ENCODE measurements at places on chromosomes 12 and 14.

DNA sequence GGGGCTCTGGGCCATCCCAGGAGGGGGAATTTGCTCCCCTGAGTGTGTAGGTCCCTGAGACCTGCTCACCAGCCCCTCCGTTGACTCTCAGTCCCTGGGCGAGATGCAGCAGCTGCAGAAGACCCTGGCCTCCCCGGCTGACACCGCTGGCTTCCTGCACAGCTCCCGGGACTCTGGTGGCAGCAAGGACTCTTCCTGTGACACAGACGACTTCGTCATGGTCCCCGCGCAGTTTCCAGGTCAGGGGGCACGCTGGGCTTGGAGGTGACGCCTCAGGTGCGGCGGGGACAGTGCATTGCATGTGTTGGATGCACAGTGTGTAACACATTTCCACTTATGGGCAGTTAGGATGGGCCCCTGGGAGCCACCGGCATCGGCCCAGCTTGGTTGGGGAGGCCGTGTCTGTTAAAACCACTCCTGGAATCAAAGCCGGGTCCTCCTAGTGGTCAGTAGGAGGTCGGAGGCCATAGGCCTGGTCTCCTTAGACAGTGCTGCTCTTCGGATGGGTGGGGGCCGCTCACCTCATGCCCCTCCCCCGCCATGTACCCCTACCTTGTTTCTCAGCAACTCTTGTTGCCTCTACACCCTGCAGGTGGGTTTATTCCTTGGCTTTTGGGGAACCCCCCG lies 17.1 kb upstream of the PUS1 start:
- ATAC-seq, result no peak

- ATAC-seq, result no peak
Observed at GRCh38 chr14:22375321-22375930, 213.6 kb downstream of the DAD1 start.

DNA sequence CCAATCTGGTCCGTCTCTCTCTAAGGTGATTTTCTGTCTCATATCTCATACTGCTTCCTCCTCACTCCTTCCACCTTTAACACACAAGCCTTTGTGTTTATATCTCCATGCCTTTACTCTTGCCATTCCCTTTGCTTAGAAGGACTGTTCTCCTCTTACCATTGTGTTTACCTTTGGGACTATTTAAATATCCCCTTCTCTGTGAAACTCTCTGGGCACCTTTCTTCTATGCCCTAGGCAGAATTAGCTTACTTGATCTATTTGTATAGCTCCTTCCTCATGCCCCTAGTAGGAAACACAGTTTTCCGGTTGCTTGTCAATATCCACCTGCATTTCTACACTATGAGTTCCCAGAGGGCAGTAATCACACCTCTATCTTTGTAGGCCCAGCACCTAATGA lies 3.9 kb upstream of the AMHR2 start:
- ATAC-seq, result no peak

DNA sequence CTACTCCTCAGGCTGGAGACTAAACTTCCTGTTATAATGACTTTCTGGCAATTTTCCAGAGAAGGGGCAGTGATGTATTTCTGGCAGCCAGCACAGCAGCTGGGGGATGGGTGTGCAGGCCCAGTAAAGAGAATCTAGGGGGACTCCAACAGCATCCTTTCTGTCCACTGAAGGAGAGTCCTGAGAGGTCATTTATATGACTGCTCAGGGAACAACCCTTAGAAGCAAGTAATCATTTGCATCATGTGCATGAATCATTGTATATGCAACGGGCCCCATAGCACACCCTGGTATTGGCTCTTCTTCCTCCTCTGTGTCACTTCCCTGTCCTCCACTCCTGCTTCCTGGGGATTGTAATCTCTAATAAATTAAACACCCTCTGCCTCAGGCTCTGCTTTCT lies 493.8 kb downstream of the RPS29 start:
- ATAC-seq, result no peak

DNA sequence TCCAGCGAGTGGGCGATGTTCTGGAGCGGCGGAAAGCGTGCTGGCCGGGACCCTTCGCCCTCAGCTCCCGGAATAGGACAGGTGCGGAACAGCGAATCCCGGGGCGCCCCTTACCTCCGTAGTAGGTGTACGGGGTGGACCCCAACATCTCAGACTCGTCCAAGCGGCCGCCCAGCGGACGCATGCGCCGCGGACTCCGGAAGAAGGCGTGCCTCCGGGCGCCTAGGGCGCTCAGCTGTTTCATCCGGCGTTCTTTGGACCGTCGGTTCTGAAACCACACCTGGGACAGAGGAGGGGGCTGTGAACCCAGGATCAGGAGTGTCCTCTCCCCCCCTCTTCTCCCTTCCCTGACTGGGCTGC lies 4.5 kb downstream of the LHX5 start:
- no peak for ATAC-seq

- ATAC-seq, result no peak
Observed at GRCh38 chr14:63940387-63940786, 87.6 kb downstream of the SYNE2 start.

DNA sequence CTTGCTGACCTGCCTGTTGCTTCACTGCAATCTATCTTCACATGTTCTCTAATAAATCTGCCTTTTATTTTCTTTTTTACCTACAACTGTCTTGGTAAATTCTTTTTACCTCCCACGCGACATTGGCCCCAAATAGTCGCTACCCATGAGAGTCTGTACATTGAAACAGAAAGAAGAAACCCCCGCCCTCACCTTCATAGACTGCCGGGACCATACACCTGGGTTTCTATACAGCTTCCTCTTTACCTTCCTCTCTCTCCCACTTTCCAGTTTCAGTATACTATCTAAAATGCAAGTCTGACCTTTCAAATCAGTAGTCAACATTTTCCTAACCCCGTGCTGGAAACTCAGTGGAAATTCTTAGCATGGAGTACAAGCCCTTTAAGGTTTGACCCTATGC lies 4.8 kb downstream of the SLC8A3 start:
- ATAC-seq, result peak; percentile 69

- ATAC-seq, result no peak
Observed at GRCh38 chr14:89407856-89408255, 9.2 kb downstream of the FOXN3 start.

- ATAC-seq, result no peak
Observed at GRCh38 chr14:72292689-72293024, 360.4 kb downstream of the RGS6 start.
